ENCODE measurements at places on chromosomes 5 and 9.

DNA sequence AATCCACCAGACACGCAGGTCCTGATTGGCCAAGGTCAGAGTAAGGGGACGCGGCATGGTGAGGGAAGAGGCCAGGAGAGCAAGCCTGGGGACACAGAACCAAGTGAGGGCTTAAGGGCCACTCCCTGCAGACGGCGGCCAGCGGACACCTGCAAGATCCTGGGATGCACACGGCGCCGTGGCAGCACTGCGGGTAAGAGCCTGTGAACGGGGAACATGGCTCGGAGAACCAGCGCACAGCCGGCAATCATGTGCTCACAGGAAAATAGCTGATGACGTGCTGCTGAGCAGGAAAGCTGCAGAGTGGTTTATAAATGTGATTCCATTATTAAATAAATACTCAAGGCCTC, 27.0 kb upstream of the NSMF start:
- no peak for DNase-seq

GRCh38 chr9:127909839-127910273, 7.0 kb downstream of the ST6GALNAC4 start:
- no peak for DNase-seq

GRCh38 chr9:132739710-132740310, 69.5 kb downstream of the GTF3C4 start:
- no peak for DNase-seq

- DNase-seq, result no peak
Observed at GRCh38 chr9:99505936-99506335, 283.9 kb downstream of the SEC61B start.

DNA sequence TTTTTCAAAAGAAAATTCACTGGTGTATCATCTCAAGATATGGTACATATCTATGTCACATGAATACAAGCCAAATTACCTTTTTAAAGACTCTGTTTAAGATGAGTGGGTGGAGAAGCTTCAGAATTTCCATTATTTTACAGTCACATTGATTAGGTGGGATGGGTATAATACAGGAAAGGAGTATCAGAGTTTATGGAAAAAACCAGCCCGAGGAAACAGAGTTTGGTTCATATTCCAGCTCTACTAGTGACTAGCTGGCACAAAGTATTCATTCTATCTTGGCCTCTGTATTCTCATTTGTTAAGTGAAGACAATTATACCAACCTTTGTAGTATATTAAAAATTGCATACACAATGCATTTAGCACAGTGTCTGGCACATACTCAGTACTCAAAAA, 46.5 kb upstream of the CDK5RAP2 start:
- no peak for DNase-seq

DNA sequence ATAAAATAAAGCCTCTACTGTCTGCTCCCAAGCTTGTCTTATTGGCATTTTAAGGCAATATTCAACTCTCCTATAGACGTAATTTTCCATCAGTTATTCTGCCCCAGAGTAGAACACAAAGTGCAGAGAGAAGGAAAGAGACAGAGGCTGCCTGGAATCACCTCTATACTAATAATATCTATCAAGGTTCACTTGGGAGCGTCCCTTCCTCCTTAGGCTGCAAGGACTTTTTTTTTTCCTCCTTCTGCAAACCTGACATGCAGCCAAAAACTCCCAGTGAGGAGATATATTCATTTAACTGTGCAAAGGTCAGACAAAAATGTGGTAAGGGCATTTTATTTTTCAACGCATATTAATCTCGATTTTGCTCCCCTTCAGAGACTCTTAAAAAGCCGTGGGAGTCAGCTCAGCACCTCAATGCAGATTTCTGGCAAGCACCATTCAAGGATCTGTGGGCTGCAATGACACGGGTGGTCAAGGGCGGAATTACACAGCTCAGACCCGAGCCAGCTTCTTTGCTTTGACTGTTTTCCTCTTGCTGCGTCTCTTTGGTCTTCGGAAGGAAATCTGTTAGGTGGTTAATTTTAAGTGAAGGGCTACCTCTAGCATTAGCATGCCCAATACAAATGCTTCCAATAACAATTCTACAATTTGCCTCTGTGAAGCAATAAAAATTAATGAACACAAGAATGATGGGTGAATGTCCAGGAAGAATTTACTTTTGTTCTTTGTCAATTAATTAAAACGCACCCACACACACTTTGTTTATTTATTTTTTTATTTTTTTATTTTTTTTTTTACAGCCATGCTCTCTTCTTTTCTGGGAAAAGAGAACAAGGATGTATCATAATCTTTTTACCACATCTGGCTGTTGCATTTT, 587.7 kb upstream of the GRAMD2B start:
- no peak for DNase-seq

GRCh38 chr5:42720251-42720650, 36.4 kb upstream of the CCDC152 start:
- DNase-seq, result no peak

DNA sequence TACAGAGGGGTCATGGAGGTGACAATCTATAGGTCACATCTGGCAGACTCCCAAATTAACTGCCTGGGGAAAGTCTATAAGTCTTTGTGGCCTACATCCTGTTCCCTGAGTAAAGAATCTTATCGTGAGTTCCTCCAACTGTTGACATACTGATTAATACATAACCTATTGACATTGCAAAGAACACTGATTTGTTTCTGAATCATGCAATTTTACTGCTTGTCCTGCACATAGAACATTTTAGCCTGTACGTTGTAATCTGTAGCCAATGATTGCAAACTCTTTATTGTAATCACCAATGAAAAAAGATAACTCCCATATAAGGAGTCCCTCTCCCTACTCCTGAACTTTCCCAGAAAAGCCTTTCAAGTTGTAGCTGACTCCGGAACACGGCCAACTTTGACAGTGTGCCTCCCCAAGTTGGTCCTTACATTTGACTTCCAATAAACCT, 18.8 kb upstream of the OR2K2 start:
- DNase-seq, result no peak

DNA sequence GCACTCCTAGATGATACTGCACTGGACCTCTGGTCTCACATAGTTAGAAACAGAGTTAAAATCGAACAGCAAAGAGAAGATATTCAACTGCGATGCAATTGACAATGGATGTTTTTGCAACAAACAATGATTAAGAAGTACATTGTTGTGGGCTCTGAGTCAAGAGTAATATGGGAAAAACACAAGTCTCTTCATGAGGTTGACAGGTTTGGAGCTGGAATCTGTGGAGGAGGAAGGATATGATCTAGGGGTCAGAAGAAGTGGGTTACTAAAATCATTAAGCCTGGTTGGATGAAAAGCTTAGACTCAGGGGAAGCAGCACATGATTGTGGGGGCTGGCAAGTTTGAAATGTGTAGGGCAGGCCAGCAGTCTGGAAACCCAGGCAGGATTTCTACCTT, 53.1 kb downstream of the PDCD1LG2 start:
- no peak for DNase-seq

GRCh38 chr9:26530841-26531240, 361.8 kb downstream of the CAAP1 start:
- no peak for DNase-seq

DNA sequence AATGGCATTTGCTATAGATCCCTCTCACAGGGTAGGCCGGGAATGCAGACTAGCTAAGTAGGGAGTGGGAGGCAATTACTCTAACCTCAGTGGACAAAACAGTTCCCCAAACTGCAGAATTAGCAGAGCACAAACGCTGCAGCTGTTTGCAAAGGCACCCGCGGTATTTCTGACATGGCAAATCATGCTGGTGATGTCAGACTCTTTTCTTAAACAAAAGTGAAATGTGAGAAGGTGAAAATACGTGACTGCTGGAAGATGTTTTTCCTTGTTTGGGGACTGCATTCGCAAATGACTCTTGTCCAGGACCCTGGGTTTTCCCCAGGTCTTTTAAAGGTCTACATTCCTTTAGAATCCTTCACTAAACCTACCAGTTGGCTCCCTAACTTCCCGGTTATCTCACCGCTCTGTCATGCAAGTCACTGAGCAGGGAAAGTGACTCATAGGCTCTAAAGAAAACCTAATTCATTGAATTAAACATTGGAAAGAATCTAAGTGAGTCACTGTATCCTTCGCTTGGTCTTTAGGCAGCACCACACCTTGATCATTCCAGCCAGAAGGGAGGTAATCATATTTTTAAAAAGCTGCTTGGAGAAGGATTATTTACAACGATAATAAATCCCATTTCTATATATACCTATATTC, 91.5 kb upstream of the DNAH5 start:
- DNase-seq, result peak; percentile 92

GRCh38 chr5:165504674-165505073, 1999.3 kb downstream of the MAT2B start:
- DNase-seq, result no peak

- DNase-seq, result no peak
Observed at GRCh38 chr5:31382051-31382878, 149.6 kb downstream of the DROSHA start.

DNA sequence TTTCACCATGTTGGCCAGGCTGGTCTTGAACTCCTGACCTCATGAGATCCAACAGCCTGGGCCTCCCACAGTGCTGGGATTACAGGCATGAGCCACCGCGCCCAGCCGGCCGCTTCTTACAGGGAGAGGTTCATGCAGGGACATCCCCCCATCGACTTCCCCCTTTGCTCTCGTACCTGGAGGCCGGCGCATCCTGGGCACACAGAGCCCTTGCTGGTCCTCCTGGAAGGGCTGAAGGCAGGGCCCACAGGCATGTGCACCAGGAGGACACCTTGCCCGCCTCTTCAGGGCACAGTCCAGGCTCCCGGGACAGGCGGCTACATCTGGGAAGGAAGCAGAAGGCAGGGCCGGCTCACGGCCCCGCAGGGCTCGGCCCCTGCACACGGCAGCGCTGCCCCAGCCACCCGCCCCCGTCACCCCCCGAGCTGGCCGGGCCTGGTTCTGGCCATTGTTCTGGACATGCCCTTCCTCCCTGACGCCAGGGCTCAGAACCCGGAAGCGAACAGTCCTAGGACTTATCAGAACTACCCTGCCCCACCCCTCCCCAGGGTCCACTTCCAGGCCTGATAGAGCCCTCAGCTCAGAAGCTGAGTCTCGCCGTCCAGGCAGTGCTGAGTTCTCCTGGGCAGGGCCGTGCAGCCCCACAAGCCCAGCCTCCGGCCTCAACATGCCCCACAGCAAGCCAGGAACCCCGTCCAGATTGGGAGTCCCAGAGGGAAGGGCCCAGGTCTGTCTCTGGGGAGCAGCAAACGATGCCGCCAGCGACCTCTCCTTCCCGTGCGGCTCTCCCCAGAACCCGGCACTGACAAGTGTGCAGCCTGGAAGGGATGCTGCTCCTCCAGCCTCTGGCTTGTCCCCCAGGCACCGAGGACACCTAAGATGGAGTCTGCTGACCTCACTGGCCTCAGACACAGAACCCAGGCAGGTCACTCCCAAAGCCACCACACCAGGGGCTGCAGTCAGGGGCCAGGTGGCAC, 2.9 kb downstream of the NPDC1 start:
- no peak for DNase-seq

DNA sequence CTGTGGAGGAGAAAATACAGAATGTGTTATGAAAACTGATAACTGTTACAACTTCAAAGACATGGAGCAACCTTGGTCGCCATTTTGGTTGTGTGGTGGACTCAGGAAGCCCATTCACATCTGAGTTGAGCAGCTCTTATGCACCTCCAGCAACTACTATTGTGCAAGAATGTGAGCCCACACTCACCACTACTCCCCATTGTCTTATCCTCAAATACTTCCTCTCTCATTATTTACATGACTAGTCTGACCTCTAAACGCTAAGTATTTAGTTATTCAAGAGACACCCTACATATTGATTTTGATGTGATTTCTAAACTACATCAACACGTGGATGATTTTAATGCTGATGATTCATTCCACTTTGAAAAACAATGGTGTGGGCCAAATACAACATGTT, 516.6 kb upstream of the CLINT1 start:
- DNase-seq, result no peak

DNA sequence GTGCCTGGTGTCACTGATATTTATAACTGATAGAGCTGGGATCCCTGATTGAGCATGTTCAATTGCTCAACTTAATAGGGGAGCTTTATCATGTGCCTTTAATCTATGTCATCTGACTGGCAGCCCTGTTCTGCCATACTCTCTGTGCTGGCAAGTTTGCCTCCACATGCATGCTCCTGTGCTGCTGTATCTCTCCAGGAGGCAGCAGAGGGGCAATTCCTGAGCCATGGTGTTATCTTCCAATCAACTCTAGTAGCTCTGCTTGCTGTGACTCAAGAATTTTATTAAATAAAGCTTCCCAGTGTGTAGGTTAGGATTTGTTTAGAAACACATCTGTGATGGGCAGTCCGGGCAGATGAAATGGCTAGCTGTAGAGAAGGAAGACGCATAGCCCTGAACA, 642.0 kb downstream of the KIF4B start:
- DNase-seq, result no peak

GRCh38 chr5:125198270-125198974, 452.0 kb upstream of the ZNF608 start:
- peak; percentile 60 for DNase-seq

- DNase-seq, result no peak
Observed at GRCh38 chr9:7613931-7614330, 185.6 kb downstream of the DMAC1 start.

DNA sequence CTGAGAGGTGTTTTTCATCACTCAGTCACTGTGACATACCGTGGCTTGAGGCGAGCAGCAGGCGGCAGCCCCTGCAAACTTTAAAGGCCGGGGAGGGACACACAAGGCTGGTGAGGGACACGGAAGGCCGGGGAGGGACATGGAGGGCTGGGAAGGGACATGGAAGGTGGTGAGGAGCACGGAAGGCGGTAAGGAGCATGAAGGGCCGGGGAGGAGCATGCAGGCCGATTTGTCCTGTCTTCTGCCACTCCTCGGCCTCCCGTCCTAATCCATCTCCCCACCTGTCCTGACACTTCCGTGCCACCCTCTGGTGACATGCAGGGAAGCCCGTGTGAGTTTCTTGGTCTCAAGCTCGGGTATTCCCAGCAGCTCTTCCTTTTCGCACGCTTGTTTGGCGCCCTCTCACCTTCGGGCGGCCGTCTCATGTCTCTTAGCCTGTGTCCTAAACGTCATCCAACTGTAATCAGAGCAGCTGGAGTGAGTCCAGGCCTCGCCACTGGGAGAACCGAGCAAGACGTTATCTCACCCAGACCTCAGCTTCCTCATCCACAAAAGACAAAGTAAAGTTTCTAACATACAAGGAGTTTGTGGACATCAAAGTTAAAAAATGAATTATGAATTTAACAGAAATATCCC, 126.5 kb downstream of the MRPL36 start:
- DNase-seq, result no peak

DNA sequence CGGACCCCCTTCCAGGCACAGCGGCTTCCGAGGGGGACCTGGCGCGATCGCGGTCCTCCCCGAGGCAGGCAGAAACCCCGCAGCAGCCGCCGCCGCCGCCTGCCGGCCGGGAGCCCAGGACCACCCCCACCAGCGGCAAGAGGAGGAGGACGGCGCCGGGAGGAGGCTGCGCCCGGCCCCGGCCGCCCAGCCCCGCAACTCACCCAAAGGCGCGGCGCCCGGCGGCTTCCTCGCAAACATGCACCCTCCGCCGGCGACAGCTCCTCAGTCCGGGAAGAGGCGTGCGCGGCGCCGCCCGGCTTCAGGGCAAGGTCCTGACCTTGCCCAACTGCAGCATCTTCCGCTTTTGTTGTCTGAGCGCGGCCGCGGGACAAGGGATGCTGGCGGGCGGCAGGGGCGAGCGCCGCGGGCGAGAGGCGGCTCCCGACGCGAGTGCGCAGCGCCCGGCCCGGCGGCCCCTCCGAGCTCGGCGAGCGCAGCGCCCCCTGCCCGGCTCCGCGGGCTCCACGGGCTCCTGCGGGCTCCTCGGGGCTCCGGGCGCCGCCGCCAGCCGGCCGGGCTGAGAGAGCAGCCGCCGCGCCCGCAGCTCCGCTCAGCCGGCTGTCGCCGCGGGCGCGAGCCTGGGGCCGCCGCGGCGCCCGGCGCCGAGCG, 507 bp downstream of the CTNND2 start:
- no peak for DNase-seq
